Kidney (tissue), 22 donors: ENCODE measurements at places on chromosomes 16 and 17.

DNA sequence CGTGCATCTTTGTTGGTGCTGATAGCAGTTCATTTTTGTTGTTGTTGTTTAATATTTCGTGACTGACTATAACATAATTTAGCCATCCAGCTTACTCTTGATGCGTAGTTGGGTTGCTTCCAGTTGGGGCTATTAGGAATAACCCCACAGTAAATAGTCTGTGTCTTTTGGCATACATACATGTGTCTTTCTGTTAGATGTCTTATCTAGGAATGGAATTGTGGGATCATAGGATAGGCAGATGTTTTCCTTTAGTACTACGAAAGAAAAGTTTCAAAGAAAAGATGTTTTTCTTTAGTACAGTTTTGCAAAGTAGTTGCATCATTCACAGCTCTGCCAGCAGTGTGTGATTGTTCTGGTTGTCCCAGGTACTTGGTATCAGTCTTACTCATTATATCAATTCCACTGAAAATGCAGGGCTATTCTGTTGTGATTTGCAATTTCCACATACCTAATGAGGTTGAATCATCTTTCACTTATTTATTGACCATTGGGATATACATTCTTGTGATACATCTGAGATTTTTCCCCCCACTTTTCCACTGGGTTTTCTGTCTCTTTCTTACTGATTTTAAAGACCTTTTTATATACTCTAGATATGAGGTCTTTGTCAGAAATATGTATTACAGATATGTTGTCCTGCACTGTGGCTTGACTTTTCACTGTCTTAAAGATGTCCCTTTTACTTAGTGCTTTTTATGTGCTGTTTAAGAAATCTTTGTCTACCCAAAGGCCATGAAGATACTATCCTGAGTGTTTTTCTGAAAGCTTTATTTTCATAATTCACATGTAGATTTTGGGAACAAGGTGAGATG, 173.3 kb downstream of the MRTFB start:
- no peak for DNase-seq

DNA sequence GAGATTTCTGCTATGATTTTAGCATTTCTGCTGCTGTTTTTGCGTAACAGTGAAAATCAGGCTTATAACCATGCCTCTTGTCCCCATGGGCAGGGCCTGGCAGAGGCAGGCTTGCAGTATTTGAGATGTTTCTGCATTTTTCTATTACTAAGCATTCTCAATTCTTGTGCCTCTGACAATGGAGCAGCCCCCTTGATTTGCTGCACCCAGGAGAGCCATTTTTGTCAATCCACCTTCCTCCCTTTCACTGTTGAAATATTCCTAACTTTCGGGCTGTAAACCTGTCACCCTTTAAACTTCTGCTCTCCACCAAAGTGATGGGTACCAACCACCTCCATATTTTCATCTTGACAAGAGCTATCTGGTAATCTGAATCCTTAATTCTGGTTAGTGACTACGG, 178.1 kb downstream of the CNTNAP4 start:
- no peak for DNase-seq

DNA sequence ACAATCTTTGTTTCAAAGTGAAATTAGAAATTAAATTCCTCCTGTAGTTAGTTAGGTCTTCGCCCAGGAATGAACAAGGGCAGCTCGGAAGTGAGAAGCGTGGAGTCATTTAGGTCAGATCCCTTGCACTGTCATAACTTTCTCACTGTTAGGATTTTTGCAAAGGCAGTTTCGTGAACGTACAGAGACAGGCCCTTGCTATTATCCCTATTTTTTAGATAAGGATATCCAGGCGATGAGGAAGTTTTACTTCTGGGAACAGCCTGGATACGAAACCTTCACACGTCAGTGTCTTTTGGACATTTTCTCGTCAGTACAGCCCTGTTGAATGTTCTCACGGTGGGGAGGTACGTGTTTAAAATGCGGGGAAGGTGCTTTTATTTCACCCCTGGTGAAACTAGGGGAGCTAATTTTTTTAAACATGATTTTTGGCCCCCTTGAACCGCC, 318 bp upstream of the RBL2 start:
- no peak for DNase-seq

GRCh38 chr16:1532081-1532760, 1.2 kb upstream of the TMEM204 start:
- DNase-seq, result no peak

- no peak for DNase-seq
Observed at GRCh38 chr17:49715216-49715615, 7.5 kb upstream of the SLC35B1 start.
